ENCODE measurements at places on chromosomes 4 and X.
A peak's percentile ranks its signal among the peaks of the same experiment; 100 is the strongest.

GRCh38 chr4:138050601-138051000 lies 191.5 kb downstream of the SLC7A11 start:
- DNase-seq, result no peak

- no peak for DNase-seq
Observed at GRCh38 chr4:184153781-184154180, 63.9 kb downstream of the ENPP6 start.

- DNase-seq, result no peak
Observed at GRCh38 chr4:43089730-43090129, 197.2 kb downstream of the GRXCR1 start.

GRCh38 chr4:3107691-3108121 lies 33.2 kb downstream of the HTT start:
- DNase-seq, result no peak

DNA sequence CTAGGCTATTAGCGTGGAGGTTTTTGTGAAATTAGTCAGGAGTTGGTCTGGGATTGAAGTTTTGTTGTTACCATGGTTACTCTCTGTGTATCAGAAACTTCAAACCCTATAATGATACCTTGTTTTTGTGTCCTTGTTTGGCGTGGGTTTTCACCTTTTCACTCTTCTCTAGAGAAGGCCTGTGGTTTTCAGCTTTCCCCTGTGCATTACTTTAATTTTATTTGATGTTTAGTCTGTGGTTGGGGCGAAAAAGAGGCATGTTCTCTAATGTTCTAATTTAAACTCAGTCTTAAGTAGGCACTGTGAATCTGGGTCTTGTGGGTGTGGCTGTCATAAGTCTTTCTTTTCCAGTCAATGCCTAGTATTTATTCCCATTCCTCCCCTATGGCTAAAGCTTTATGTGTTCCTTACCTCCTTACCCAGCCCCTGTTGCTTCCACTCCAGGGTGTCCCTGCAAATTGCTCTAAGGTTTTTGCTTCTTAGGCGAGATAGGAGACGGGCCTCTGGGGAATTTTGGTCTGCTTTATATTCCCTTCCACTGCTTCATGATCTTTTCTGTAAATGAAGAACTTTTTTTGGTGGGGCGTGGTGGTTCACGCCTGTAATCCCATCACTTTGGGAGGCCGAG lies 326.3 kb upstream of the ZCCHC13 start:
- DNase-seq, result no peak

DNA sequence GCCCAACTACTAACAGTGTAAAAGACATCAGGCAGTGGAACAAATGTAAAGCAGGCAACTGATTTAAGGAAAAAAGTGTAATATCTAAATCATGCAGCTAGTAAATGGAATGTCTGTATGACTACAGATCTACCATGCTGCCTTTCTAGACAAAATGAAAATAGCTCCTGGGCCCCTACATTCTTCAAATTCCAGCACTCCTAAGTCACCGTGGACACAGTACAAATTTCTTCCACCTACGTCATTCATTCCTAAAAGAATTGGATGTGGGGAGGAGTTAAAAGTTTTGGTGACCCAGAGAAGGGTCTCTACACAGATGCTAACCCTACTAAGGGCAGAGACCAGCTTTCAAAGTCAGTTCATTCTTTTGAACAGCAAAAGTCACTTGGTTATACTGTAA lies 137.2 kb upstream of the ARHGEF9 start:
- no peak for DNase-seq

DNA sequence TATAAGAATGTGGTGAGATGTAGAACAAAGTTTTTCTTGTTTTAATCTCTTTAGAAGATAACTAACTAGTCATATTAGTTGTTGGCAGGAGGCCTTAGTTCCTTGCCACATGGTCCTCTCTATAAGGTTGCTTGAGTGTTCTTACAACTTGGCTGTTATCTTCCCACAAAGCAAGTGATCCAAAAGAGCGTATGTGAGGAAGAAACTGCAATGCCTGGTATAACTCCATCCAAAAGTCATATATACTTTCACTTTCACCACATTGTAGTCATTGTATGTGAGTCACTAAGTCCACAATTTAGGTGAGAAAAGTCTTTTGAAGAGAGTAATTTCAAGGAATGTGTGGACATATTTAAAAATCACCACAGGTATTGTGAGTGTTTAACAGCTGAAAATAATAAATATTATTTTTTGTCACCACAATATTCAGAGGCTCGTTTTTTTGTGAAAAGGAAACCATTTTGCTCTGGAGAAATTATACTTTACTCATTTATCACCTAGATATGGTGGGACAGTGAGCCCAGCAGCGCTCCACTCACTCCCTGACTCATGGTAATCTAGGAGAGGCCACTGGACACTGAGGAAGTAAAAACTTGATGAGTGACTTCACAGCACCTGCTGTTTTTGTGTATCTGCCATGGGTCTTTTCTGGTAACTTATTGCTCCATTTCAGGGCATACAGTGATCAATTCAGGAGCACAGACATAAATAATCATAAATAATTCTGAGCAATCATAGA lies 369.4 kb upstream of the NDST3 start:
- no peak for DNase-seq

DNA sequence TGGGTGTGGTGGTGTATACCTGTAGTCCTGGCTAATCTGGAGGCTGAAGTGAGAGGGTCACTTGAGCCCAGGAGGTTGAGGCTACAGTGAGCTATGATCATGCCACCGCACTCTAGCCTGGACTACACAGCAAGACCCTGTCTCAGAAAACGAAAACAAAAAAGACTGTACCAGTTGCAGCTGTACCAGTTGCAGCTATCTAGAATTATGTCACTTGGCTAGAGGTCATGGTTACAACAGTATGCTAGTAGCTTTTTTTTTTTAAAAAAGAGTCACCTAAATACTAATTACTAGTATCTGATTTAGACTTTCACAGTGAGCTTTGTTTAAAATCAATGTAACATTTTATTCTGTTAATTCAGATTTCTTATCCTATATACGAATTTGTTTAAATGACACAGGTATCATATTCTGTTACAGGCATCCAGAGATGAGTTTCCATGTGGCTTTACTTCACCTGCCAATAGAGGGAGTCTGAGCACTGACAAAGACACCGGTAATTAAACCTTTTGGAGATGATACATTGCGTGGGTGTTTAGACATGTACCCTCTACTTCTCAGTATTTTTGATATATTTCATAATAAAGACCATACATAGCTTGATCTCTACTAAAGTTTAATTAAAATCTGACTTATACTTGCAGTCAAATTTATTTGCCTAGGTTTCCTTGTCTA lies 100.2 kb upstream of the IL13RA1 start:
- DNase-seq, result no peak

DNA sequence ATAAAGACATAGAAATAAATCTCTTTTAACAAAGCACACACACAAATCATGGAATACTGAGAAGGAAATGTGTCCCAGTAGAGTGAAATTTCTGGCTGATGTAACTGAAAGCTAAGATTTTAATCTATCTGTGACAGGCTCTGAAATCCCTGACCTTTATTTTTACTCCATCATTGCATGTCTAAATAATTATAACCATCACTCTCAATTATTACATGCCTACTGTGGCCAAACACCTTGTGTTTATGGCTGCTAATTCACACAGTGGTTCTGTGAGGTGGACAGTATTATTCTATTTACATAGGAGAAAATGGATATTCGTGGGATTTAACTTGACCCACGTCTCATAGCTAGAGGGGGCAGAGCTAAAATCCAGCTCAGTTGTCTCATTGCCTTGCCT lies 438.1 kb downstream of the TLL1 start:
- DNase-seq, result no peak

DNA sequence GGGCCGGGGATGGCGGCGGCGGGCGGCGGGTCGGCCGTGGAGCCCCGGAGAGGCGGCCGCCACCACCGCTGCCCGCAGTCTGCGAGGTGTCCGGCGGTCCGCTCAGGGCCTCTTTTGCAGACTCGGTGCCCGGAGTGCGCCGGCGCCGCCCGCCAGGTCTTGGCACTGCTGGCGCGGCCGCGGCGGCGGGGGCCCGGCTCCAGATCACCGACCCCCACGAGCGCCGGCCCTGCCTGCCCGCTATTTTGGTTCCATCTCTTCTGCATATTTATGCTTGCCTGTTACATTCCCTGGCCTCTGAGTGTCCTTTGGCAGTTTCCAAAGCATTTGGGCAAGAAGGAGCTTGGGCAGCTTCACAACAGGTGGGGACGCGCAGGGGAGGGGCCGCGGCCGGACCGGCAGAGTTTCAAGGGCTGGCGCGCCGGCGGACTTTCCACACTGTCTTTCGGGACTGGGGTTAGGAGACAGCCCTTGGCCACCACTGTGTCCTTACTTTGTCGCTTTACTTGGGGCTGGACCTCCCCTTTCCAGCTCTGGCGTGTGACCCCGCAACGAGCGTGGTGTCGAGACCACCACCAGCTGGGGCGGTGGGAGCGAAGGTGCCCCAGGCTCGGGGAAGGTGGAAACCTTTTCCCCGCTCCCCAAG lies 668 bp upstream of the TAPT1 start:
- DNase-seq, result no peak

DNA sequence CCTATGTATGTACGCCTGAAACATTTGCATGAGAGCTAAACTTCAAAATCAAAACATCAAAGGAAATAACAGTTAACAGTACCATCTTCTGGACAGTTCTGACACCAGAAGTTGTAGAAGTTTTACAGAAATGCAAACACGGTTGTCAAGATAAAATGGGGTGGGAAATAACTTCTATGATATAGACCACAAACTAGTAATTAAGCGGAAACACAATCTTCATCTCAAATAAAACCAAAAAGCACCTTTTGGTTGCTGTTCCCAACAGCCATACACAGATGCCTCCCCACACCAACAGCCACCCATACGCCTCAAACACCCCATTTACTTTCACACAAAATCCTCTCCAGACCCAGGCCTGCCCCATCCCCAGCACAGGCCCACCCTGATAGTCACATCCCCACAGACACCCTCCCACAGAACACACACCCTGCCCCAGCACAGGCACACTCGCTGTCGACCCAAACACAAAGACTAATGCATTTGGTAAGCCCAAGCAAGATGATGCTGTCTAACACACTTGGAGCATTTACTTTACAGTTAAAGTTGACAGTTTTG lies 64.3 kb downstream of the TAPT1 start:
- no peak for DNase-seq

DNA sequence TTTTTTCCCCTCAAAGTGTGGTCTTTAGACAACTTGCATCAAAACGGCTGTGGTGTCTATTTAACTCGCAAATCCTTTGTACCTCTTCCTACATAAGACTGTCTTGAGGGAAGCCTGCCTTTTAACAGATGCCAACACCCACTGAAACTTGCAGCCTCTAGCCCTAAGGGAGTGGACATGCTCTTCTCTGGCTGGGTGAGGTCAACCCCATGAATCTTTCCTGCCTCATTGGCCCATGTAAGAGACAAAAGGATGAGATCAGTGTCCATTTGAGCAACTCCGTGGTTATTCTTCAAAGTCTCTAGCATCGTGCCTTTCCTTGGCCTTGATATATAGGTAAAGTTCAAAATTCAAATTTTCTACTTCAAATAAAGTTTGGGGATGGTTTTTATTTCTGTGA lies 134.7 kb downstream of the SHROOM3 start:
- no peak for DNase-seq

- DNase-seq, result no peak
Observed at GRCh38 chr4:7034262-7035081, 8.7 kb upstream of the TADA2B start.

- no peak for DNase-seq
Observed at GRCh38 chr4:139665690-139666529, at the start of gene MGST2. MGST2 (plus strand) TSS chr4:139665819; CDS start chr4:139666020, 201 bp downstream.

DNA sequence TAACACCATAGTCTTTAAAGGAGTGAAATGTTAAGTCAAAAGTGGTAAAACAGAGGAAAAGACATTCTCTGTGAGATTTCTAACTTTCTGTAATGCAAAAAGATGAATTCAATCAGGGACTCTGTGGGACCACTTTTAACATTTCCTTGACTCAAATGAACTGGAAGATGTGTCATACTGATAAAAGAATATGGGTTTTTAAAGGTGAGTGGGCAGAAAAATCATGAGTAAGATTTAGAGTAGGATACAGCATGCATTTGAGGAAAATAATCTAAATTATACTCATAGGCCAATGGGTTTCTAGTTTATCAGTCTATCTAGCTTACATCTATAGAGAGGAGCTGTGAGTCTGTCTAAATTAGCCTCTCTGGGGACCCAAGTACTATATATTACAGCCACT lies 11.0 kb upstream of the TEX13C start:
- DNase-seq, result no peak

- no peak for DNase-seq
Observed at GRCh38 chr4:10101671-10102473, 14.7 kb downstream of the WDR1 start.

GRCh38 chrX:38837389-38837788 lies 36.1 kb downstream of the MID1IP1 start:
- no peak for DNase-seq

- no peak for DNase-seq
Observed at GRCh38 chr4:73613130-73613529, 7.1 kb downstream of the RASSF6 start.

DNA sequence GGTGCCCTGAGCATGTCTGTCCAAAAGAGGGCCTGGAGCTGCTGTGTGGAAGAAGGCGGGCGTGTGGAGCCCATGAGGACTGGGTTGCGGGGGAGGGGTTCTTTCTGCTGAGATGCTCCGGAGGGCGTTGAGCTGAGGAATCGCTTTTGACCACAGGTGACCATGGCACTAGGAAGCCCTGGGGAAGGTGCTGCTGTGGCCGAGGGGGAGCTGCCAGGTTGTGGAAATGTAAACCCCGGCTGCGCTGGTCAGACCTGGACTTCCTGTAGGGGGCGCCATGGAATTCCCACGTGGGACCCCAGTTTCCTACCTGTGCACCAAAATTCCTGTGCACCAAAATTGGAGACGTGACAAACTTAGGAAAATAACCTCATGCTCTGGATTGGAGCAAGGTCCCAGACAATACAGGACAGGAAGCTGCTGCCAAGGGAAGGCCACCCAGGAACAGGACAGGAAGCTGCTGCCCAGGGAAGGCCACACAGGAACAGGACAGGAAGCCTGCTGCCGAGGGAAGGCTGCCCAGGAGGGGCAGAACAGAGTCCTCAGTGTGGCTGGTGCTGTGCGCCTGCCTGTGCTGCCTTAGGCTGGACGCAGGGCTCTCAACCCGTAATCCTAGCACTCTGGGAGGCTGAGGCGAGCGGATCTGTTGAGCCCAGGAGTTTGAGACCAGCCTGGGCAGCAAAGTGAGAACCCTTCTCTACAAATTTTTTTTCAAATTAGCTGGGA lies 28.4 kb upstream of the UVSSA start:
- no peak for DNase-seq

DNA sequence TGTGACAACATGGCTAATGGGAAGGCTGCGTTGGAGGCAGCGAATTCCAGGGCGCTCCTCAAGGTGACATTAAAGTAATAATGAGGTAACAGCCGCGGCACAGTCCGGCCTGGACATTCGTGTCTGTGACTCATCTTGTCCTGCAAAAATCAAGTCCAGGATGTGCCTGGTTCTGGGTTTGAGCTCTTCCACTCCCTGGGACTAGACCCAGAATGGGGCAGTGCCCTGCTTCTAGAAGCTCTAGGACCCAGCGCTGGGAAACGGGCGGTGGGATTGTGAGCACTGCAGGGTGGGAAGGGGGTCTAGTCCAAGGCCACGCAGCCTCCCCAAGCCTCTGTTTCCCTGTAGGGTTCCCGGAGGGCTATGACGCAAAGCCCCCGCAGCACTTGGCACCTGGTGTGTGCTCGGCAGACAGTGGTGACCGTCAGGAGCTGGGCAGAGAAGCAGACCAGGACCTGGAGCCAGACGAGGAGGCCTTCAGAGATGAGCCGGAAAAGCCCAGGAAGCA lies 34.9 kb downstream of the HMX1 start:
- DNase-seq, result no peak

- no peak for DNase-seq
Observed at GRCh38 chrX:129716507-129716906, 22.3 kb upstream of the XPNPEP2 start.

GRCh38 chr4:120070196-120070595 lies 3.5 kb upstream of the MAD2L1 start:
- DNase-seq, result no peak

GRCh38 chrX:154428176-154429171 lies at the start of gene ATP6AP1:
ATP6AP1 (plus strand) TSS chrX:154428677; CDS start chrX:154428693, 16 bp downstream.
- DNase-seq, result peak; percentile 59
